ENCODE measurements at places on chromosomes 2 and 18. TPM values are rescaled to one million over a fixed set of nuclear protein-coding genes. Genes with fewer than 3 reads are reported as not detected.

DNA sequence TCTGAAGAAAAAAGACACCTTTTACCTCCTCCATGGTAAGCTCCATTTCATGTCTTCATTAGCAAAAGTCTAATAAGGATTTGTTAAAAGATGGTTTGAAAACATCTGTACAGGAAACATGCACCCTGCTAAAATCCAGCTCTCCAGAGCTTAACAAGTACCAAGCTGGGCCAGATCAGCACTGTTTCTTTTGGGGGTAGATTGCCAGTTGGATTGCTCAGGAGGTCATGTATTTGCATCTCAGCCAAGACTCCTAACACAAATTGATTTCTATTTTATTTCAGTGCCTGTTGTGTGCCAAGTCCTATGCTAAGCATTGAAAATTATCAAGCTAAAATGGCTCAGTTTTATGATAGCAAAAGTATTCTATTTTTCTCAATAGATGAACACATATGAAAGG, 3.4 kb upstream of the TMEM182 start:
- H3K27ac ChIP-seq: no peak overlapping the region
- no peaks in the 10 kb centered on the region for H3K4me1 ChIP-seq
- H3K4me3 ChIP-seq: no peak overlapping the region
- no peaks in the 10 kb centered on the region for H3K36me3 ChIP-seq
- H3K27me3 ChIP-seq: no peaks in the 10 kb centered on the region
- no peak for DNase-seq

- H3K27ac ChIP-seq: no peak overlapping the region
- no peak for DNase-seq
- H3K4me3 ChIP-seq: no peak overlapping the region
- H3K27me3 ChIP-seq: no peaks in the 10 kb centered on the region
- H3K36me3 ChIP-seq: no peaks in the 10 kb centered on the region
Observed at GRCh38 chr18:26893996-26894395, 28.5 kb upstream of the AQP4 start.

DNA sequence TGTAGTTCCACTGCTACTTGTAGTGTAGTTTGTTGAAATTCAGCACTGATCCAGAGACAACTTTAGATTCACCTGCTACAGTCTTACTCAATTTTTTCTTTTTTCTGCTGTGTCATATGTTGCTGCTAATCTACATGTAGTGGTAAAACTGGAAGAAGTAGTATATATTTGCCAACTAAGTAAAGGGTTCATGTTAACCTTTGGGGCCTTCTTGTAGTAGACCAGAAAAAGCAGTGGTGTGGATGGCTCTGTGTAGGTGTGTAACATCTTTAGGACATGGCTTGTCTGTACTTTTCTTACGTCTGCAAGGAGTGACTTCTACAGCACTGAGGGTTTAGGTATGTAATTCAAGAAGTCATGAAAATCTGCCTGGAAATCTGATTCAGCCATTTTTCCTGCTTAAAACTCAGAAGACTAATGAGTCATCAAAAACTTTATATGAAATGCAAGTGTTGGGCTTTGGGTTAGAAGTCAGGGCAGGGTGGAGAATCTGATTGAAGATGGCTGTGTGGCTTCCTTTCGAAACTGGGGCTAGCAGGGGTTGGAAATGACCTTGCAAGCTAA, 8.4 kb downstream of the PTPRM start:
- no peak overlapping the region for H3K27ac ChIP-seq
- H3K36me3 ChIP-seq: no peaks in the 10 kb centered on the region
- H3K4me3 ChIP-seq: no peak overlapping the region
- no peaks in the 10 kb centered on the region for H3K27me3 ChIP-seq
- DNase-seq: no peak
- H3K4me1 ChIP-seq: peaks cover 46% of the 10 kb centered on the region

- peaks cover 60% of the 10 kb centered on the region for H3K36me3 ChIP-seq
- no peak overlapping the region for H3K4me3 ChIP-seq
- no peaks in the 10 kb centered on the region for H3K4me1 ChIP-seq
- DNase-seq: no peak
- no peaks in the 10 kb centered on the region for H3K27me3 ChIP-seq
- H3K27ac ChIP-seq: no peak overlapping the region
Observed at GRCh38 chr2:241760301-241760771, 16.3 kb upstream of the GAL3ST2 start.

The TUBB6 gene
- 298 TPM for total RNA-seq

DNA sequence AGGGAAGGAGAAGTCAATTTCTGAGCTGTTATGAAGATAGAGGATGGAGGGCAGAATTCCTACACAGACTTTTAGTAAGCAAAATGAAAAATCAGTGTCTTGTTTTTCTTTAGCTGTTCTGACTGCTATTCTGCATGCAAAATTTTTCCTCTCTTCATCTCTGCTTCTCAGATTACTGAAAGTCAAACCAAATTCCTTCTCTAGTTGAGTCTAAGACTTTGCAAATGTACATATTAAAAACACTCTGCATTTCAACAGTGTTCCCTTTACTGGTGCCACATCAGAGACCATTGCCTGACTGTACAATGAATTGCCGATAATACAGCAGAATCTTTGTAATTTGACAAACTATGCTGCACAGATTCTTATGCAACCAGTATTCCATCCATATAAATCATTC, 198.8 kb downstream of the EXOC6B start:
- no peaks in the 10 kb centered on the region for H3K27me3 ChIP-seq
- no peaks in the 10 kb centered on the region for H3K4me1 ChIP-seq
- no peaks in the 10 kb centered on the region for H3K36me3 ChIP-seq
- no peak overlapping the region for H3K4me3 ChIP-seq

The PLGLB2 gene
- not detected for total RNA-seq

GRCh38 chr18:51726614-51727013, 529.1 kb upstream of the MEX3C start:
- no peaks in the 10 kb centered on the region for H3K27me3 ChIP-seq

The ALLC gene
- total RNA-seq: not detected

The BOLL gene
- not detected for total RNA-seq

The PRKAG3 gene
- total RNA-seq: not detected

The PNPT1 gene
- total RNA-seq: 17.5 TPM

DNA sequence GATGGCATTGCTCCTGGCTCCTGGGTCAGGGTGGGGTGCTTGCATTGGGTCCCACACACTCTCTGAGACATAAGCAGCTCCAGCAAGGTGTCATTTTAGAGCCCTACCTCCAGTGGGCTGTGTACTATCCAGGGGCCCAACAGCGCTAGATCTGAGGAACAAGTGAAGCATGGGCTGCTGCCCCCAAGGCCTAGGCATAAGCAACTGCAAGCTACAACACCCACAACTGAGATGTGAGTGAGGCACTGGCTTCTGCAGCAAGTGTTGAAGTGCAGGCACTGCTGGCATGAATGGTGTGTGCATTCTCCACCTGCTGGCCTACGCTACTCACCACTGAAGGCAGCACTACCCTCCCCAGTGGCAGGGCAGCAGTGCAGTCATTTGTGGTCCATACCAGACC, 81.0 kb upstream of the STK39 start:
- H3K27ac ChIP-seq: no peak overlapping the region
- no peaks in the 10 kb centered on the region for H3K36me3 ChIP-seq
- no peak overlapping the region for H3K4me3 ChIP-seq
- no peak for DNase-seq

The M1AP gene
- not detected for total RNA-seq

DNA sequence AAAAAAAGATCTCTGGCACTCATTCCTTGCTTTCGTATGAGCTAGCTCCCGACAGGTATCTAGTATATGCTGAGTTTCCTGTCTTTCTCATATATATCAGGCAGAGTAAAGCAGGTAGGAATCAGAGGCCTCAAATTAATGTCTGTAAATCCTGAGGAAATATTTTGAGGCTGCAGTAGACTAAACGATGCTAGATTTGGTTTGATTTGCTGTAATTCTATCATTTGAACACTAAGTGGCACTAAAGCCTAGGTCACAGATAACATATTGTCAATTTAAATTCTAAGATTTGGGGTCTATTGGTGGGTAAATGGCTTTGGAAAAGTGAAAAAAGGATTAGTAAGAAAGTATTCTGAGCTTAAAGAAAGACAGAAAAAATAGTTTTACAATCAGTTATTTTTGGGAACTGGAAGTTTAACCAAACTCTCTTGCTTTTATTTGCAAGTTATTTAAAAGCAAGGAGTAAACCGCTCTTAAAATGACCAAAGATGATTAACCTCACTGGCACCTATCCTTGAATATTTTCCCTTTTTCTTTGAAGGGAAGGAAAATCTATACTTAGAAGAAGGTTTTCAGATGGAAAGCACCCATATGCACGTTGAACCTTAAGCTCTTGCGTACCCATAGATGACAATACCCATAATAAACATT, 37.6 kb upstream of the SLC4A10 start:
- H3K4me1 ChIP-seq: no peaks in the 10 kb centered on the region
- no peak overlapping the region for H3K27ac ChIP-seq
- no peak overlapping the region for H3K4me3 ChIP-seq
- DNase-seq: no peak

DNA sequence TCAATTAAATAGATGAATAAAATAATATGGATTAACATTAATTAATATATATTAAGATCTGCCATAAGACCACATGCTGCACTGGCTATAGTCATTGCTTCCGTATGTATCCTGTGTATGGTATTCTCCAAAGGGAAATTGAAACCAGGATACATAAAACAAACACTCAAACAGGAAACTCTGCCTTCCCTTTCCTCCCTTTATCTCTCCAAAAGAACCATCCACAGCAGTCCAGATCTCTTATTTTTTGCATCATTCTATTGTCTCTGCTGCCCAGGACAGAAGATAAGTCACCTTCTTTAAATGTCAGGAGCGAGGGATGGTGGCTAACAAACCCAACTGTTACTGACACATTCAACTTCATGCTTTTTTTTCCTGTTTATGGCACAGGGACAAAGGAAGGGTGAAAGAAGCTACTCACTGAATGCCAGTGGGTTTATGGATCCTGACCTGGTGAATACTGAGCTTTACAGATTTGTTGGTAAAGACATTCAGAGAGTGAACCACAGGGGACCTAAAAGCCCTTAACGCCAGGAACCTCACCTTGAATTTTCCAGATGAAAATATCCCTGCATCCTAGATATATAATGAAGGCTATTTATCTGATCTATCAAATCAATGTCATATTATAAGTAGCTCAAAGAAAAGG, 67.5 kb downstream of the CSRNP3 start:
- no peaks in the 10 kb centered on the region for H3K36me3 ChIP-seq
- H3K27ac ChIP-seq: no peak overlapping the region
- H3K4me3 ChIP-seq: no peak overlapping the region
- H3K4me1 ChIP-seq: peaks cover 5% of the 10 kb centered on the region

DNA sequence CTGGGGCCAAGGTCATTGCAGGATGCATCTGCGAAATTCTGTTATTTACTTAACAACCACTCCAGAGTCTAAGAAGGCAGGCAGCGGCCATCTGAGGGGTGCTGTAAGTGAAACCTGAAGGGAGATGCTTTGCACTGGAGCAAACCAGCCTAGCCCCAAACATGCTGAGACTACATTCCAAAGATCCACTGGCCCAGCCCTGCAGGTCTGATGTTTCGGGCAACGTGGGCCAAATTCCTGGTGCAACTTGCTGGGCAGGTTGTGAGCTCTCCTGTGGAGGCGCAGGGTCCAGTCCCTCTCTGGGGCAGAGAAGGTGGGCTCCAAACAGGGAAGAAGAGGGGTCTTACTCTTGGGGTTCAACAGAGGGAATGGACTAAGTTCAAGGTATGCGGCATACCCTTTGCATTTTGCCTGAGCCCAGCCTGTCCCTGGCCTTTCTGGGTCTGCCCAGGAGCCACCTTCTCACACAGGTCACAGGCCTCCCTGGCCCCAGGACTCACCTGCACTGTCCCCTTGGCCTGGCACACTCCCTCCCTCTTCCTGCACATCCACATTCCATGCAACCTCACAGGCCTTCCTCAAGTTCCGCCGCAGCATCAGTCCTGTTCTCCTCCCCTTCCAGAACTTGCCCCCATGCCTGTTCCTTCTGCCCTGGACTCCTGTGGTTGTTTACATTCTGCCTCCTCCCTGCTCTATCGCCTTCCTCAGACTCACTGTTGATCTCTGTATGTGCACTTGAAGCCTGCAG, 5.1 kb upstream of the MAL start:
- no peak for DNase-seq
- peaks cover 2% of the 10 kb centered on the region for H3K4me1 ChIP-seq
- H3K4me3 ChIP-seq: no peak overlapping the region
- H3K36me3 ChIP-seq: no peaks in the 10 kb centered on the region
- peaks cover 8% of the 10 kb centered on the region for H3K27me3 ChIP-seq

The LOXL3 gene
- 5.4 TPM for total RNA-seq

GRCh38 chr2:69307579-69308064, 79.4 kb downstream of the GFPT1 start:
- H3K4me1 ChIP-seq: peaks cover 65% of the 10 kb centered on the region
- H3K4me3 ChIP-seq: peak overlapping the region; percentile 64
- no peak for DNase-seq
- H3K36me3 ChIP-seq: no peaks in the 10 kb centered on the region
- H3K27me3 ChIP-seq: no peaks in the 10 kb centered on the region
- peak overlapping the region; percentile 80 for H3K27ac ChIP-seq

DNA sequence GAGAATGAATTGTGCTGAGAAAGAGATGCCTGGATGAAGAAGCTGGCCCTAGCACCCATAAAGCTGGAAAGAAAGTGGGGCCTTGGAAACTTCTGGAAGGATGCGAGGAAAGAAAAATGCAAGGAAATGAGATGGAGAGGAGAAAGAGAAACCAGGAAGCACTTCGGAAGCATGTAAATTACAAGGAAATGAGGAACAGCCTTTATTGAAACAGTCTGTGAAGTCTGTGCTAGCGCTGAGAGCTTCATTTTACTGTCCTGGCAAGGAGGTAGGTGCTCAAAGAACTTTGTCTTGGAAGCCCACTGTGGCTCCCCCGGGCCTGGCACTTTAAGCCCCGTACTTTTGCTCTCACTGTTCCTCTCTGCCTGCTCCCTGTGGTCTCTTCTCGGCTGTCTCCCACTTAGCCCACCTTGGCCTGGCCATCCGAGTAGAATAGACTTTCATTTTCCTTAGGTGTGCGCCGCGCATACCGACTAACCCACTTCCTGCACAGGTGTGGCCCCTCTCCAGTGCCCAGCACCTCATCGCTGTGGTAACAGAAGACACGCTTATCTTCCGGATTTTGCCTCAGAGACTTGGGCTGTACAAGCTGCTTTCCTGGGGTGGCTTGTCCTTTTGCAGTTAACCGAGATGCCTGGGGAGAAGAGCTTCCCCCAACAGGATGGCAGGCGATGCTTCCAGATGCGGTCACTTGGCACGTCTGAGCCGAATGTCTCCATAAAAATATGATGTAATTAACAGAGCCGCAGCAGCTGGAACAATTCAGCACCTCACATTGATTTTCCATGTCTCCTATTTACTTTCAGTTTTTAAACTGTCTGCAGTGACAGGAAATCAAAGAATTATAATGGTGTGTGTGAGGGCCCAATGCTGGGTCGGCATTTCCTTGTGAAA, 199.6 kb downstream of the HRH4 start:
- H3K27me3 ChIP-seq: no peaks in the 10 kb centered on the region
- peak overlapping the region; percentile 43 for H3K27ac ChIP-seq
- H3K36me3 ChIP-seq: no peaks in the 10 kb centered on the region
- DNase-seq: peak; percentile 72
- H3K4me1 ChIP-seq: no peaks in the 10 kb centered on the region

The POU3F3 gene
- 0.95 TPM for total RNA-seq

The ITGA4 gene
- total RNA-seq: 14.6 TPM

The CRYGC gene
- not detected for total RNA-seq

The SLC8A1 gene
- total RNA-seq: 305 TPM

The TMEM131 gene
- 24.5 TPM for total RNA-seq
